ENCODE measurements at places on chromosomes 5 and 9. TPM values are rescaled to one million over a fixed set of nuclear protein-coding genes. Genes with fewer than 3 reads are reported as not detected.

DNA sequence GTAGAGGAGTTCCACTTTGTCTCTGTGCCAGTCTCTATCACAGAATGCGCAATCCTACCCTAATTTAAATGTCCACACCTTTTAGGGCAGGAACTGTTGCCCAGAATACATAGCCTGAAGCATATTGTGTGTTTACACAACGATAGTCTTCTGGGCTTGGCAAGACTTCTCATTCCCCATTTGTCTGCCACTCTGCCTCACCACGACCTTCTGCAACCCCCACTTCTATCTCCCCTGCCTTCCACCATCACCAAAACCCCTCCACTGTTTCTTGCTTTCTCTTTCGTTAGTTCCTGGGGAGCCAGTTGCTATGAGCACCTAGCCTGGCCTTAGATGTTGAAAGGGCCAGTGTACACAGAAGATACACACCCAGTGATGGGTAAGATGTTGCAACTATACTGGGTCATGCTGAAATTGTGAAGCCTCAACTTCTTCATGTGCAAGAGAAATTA, 883 bp upstream of the RNF145 start:
- no peak for DNase-seq

GRCh38 chr5:57072218-57072892, 101.5 kb upstream of the GPBP1 start:
- DNase-seq: no peak

DNA sequence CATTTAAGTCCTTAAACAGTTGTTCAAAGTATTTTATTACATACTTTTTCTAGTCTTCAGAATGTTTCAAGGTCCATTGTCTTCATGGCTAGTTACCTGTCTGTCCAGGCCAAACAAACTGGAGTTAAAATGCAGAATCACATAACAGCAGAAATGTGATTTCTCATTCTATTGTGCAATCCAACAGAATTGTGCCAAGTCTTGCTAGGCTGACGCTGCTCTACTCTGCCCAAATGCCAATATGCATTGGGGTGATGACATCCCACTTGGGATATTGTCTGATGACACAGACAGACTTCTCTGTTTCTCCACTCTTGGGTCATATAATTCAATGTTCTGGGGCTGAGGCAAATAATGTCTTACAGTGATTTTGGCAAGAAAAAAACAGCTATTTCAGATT, 5.2 kb upstream of the SLC22A5 start:
- no peak for DNase-seq

- no peak for DNase-seq
Observed at GRCh38 chr5:179837076-179838011, 16.6 kb downstream of the SQSTM1 start.

DNA sequence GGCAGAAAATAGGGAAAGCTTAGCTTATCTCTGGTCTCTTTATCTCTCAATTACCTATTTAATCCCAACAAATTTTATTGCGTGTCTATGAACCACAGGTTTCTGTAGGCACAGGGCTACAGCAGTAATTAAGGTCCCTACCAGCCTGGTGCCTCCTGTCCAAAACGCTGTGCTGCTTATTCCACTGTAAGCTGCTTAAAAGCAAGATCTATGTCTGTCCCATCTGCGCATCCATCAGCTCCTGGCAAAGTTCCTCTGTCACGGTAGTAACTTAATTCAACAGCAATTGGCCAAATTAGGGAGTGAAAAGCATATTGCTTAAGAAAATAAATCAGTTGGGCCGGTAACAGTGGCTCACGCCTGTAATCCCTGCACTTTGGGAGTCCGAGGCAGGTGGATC, 235.8 kb upstream of the VLDLR start:
- no peak for DNase-seq

DNA sequence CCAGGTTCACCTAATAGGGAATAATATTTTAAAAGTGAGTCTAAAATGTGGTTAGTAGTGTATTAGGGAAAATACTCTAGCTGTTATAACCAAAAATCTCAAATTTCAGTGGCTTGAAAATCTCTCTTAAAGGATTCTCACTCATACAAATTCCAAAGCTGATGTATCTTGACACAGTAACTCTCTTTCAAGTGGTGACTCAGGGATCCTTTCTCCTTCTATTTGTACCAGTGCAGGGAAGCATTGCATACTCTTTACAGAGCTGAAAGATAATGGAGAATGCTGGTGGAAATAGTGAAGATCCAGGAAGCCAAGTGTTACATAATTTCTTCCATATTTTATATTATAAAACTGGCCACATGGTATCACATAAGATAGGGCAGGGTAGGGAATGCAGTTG, 560.2 kb upstream of the CDH9 start:
- no peak for DNase-seq

DNA sequence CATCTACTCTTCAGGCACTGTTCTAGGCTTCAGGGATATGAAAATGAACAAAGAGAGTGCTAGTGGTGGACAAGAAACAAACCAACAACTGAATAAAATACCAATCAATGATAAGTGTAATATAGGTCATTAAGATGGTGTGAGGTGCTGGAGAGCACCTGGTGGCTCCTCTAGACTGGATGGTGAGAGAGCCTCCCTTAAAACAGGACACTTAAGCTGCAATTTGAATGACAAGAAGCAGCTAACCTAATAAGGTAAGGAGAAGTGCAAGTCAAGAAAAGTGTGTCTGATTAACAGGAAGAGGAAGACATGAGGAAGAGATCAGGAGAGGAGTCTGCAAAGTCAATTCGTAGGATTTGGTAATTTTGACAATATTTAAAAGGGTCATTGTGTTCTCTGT, 23.1 kb downstream of the JAKMIP2 start:
- DNase-seq: no peak

DNA sequence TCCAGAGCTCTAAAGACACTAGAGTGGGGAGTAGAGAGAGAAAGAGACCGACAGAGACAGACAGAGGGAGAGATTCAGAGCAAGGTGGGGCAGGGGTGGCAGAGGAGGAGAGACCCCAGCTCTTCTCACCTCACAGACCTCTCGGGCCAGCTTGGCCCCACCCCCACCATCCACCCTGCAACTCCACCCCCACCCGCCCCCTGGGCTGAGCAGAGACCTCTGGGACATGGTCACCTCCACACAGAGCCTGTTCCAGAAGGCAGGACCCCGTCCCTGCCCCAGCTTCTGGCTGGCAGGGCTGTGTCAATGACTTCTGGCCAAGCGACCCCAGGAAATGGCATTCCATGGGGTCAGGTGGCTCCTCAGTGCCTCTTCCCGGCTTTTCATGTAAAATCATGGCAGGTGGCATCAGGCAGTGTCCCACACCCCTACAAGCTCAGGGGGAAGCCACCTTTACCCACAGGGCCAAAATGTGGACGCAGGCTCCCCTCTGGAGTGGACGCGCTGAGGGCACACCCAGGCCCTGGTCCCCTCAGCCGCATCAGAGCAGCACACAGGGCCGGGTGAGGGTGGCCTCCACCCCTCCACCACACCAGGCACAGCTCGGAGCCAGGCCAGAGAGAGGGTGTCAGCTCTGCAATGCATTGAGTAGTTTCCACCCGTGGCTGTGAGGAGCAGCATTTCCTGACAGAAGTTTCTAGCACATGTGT, 131.2 kb upstream of the LPCAT1 start:
- no peak for DNase-seq

DNA sequence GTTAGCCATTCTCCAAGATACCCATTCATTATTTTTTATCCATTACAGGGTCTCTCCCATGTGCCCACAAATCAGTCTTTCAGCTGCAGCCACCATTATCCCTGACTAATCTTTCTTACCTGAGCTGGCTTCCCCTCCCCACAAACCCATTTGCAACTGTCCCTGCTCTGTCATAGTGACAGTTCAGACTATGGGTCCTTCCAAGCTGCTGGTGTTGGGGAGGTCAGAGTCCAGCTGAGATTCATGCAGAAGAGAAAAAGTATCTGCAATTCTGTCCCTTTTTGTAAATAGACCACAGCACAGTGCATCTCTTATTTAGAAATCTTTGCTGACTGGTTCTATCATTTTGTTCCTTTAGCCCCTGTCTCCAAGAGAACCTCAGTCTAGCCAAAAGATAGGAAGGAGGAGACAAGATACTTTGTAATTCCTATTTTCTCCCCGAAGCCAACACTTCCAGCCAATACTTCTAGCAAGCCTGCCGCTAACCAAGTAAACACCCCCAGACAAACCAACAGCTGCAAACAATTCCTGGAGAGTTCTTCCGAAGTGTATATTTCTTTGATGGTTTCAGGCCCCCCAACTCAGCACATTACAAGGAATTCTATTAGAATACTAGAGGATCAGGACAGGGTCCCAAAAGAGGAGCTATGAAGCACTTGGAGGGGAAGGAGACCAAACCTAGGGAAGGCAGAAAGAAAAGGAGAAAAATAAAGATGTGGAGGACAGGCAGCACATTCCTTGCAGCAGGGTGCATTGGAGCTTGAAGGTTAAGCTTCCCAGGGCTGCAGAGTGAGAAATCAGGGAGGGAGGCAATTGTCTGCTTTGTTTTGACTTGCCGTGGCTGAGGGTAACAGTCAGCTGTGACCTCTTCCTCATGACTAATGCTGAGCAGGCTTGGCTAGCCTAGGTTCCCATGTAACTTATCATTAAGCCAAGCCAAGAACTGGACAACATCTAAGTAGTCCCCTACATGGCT, 148.5 kb downstream of the SGCD start:
- DNase-seq: no peak

Gene OGN
- total RNA-seq: not detected

- peak; percentile 77 for DNase-seq
Observed at GRCh38 chr5:119336262-119336661, 19.6 kb upstream of the TNFAIP8 start.
